ENCODE measurements at places on chromosomes 13 and 19.

DNA sequence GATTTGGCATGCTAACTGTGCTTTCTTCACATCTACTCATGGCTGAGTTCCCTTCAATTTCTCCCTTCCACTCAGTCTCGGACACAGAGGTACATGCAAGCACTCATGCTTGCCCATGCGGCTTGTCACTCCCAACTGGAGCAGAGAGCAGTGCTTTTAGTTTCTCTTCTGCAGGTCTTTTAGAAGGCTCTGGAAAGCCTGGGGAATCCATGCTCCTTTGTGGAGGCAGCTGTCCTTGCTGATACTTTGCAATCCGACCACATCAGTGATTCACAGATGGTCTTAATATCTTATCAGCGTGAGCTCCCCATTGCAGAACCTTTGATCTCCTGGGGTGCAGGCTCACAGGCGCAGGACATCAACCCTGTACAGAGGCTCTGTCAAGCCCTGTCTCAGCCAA is 203.9 kb downstream of the COL4A1 start:
- H3K27ac ChIP-seq, result no peak overlapping the region
- DNase-seq, result no peak
- H3K4me3 ChIP-seq, result no peak overlapping the region
- H3K36me3 ChIP-seq, result no peaks in the 10 kb centered on the region
- no peaks in the 10 kb centered on the region for H3K27me3 ChIP-seq

DNA sequence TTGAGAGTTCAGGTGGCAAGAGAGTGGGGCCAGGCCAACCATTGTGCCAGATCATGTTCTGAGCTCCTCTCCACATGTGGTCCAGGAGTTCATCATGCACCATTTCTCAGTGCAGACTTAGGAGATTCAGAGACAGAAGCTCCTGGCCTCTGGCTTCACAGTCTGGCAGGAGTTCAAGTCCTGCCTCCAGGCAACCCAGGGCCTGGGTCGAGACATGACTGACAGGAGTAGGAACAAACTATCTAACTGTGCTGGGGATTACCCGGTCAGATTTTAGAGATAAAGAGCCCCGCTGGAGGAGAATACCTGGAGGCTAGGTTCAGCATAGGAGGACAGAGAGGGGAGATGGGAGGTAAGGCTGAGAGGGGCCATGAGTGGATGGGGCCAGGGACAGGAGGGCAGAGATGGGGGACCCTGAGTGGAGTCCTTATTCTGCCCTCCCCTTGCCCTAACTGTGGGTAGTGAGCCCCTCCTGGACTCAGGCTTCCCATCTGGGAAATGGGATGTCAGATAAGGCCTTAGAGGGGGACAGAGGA is 906 bp upstream of the CYP4F11 start:
- peaks cover 16% of the 10 kb centered on the region for H3K27me3 ChIP-seq
- H3K27ac ChIP-seq, result peak overlapping the region; percentile 38
- no peaks in the 10 kb centered on the region for H3K36me3 ChIP-seq
- no peak for DNase-seq

DNA sequence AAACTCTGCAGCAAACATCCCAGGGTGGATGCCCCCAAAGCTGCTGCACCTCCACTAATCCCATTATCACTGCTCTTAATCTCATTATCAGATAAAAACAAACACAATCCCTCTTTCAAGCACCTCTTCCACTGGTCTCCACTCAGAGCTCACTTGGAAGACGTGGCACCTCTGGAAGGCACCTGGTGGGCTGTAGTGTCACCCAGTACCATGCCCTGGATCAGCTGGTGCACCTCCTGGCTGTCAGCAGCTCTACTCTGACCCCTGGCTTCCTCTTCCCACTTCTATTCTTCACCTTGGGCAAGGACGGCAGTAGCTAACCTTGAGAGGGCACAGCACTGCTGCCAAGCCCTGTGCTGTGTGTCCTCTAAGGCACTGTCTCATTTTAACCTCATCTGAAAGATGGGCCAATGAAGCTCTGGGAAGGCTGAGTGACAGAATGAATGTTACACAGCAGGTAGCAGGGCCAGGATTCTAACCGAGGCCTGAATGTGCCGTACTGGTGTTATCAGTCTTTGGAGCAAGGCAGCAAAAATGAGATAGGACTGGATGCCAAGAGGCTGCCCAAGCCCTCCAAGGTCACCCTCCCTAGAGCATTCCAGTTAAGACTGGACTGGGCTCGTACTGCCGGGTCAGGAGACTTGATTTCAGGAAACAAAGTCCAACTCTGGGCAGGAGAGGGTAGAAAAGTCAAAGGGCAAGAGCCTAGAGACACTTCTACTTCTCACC is 7.4 kb downstream of the BRD4 start:
- peak overlapping the region; percentile 28 for H3K27ac ChIP-seq
- H3K36me3 ChIP-seq, result peaks cover 14% of the 10 kb centered on the region
- peak overlapping the region; percentile 36 for H3K4me3 ChIP-seq
- no peaks in the 10 kb centered on the region for H3K27me3 ChIP-seq

GRCh38 chr13:43785650-43786471 is 911 bp downstream of the ENOX1 start:
- no peaks in the 10 kb centered on the region for H3K27me3 ChIP-seq
- peaks cover 20% of the 10 kb centered on the region for H3K36me3 ChIP-seq
- peak overlapping the region; percentile 85 for H3K4me3 ChIP-seq
- peak overlapping the region; percentile 50 for H3K27ac ChIP-seq
- DNase-seq, result peak; percentile 76

GRCh38 chr13:77456271-77456670 is 79.2 kb upstream of the SCEL start:
- H3K4me1 ChIP-seq, result no peaks in the 10 kb centered on the region
- no peaks in the 10 kb centered on the region for H3K27me3 ChIP-seq
- H3K27ac ChIP-seq, result no peak overlapping the region
- DNase-seq, result no peak
- H3K36me3 ChIP-seq, result no peaks in the 10 kb centered on the region

DNA sequence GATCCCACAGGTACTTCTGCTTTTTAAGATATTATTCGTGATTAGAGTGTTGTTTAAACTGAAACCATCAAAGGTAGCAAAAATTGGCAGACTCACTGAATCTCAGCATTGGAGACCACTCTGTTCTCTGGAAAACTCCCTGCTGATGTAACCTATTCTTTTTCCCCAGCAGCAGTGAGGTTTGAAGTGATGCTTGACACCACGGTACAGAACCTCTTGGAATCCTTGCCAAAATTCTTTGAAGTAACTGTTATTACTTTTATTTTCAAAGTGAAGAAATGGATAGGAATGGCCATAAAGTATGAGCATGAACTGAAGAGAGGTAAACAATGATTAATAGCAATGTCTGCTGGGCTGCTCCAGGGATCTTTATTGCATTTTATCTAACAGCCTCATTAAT is 66.4 kb upstream of the KL start:
- no peak for DNase-seq
- H3K4me3 ChIP-seq, result no peak overlapping the region
- no peak overlapping the region for H3K27ac ChIP-seq
- H3K27me3 ChIP-seq, result peaks cover 54% of the 10 kb centered on the region
- H3K36me3 ChIP-seq, result no peaks in the 10 kb centered on the region
- H3K4me1 ChIP-seq, result no peaks in the 10 kb centered on the region

GRCh38 chr19:6728346-6728745 is 7.9 kb upstream of the C3 start:
- no peak for DNase-seq
- no peaks in the 10 kb centered on the region for H3K27me3 ChIP-seq
- no peak overlapping the region for H3K27ac ChIP-seq
- peaks cover 27% of the 10 kb centered on the region for H3K4me1 ChIP-seq

- no peaks in the 10 kb centered on the region for H3K27me3 ChIP-seq
- peaks cover 26% of the 10 kb centered on the region for H3K36me3 ChIP-seq
- peak; percentile 64 for DNase-seq
- H3K4me3 ChIP-seq, result peak overlapping the region; percentile 61
These were observed 1.4 kb downstream of the EVI5L start for GRCh38 chr19:7831452-7831851.

DNA sequence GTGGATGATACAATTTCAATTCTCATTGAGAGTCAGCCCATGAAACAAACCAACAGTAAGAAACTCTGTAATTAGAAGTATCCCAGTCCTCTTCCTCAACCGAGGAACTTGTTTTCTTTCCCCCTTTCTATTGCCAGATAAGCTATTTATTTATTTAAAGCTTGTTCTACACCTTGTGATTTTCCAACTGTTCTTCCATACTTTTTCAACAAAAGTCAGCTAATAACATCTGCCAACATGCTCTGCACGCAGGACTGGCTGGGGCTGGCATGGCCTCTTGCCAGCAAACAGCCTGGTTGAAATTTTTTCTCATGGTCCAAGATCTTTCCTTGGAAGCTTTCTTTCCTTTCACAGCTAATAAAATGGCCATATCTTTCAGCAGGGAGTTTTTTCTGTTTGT is 2.9 kb upstream of the IRS2 start:
- DNase-seq, result no peak
- H3K27ac ChIP-seq, result no peak overlapping the region
- no peaks in the 10 kb centered on the region for H3K27me3 ChIP-seq
- H3K4me3 ChIP-seq, result no peak overlapping the region
- no peaks in the 10 kb centered on the region for H3K4me1 ChIP-seq
- H3K36me3 ChIP-seq, result peaks cover 12% of the 10 kb centered on the region

- no peak overlapping the region for H3K4me3 ChIP-seq
- H3K4me1 ChIP-seq, result no peaks in the 10 kb centered on the region
- no peaks in the 10 kb centered on the region for H3K27me3 ChIP-seq
- DNase-seq, result no peak
- no peaks in the 10 kb centered on the region for H3K36me3 ChIP-seq
These were observed 86.1 kb downstream of the EDNRB start for GRCh38 chr13:77832339-77833100.

GRCh38 chr13:112956571-112957294 is 12.3 kb upstream of the MCF2L start:
- H3K27ac ChIP-seq, result no peak overlapping the region
- H3K4me3 ChIP-seq, result no peak overlapping the region
- H3K4me1 ChIP-seq, result no peaks in the 10 kb centered on the region
- peaks cover 3% of the 10 kb centered on the region for H3K36me3 ChIP-seq

- peak; percentile 88 for DNase-seq
- no peaks in the 10 kb centered on the region for H3K27me3 ChIP-seq
- H3K27ac ChIP-seq, result no peak overlapping the region
- H3K36me3 ChIP-seq, result peaks cover 4% of the 10 kb centered on the region
These were observed 6.5 kb upstream of the LIPE start for GRCh38 chr19:42433503-42434260.

- no peak overlapping the region for H3K4me3 ChIP-seq
- no peaks in the 10 kb centered on the region for H3K27me3 ChIP-seq
- DNase-seq, result no peak
- no peaks in the 10 kb centered on the region for H3K4me1 ChIP-seq
- H3K36me3 ChIP-seq, result no peaks in the 10 kb centered on the region
These were observed 15.0 kb upstream of the SLC35E1 start for GRCh38 chr19:16586991-16587832.

DNA sequence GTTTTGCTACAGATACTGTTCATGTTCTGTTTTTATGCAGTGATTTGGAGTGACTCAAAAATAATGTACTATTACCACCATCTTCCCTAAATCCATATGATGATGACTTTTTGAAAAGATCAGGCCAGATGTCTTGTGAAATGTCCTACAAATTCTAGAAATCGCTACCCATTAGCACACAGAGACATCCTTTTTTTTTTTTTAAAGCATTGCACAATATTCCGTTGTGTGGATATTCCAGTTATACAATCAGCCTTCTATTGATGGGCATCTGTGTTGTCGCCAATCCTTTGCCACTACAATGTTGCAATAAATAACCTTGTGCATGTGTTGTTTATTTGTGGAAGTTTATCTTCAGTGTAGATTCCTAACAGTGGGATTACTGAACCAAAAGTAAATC is 24.5 kb downstream of the ZDHHC20 start:
- H3K36me3 ChIP-seq, result peaks cover 4% of the 10 kb centered on the region
- H3K27me3 ChIP-seq, result no peaks in the 10 kb centered on the region
- no peak overlapping the region for H3K4me3 ChIP-seq
- no peak for DNase-seq
- no peak overlapping the region for H3K27ac ChIP-seq
- H3K4me1 ChIP-seq, result peaks cover 21% of the 10 kb centered on the region

DNA sequence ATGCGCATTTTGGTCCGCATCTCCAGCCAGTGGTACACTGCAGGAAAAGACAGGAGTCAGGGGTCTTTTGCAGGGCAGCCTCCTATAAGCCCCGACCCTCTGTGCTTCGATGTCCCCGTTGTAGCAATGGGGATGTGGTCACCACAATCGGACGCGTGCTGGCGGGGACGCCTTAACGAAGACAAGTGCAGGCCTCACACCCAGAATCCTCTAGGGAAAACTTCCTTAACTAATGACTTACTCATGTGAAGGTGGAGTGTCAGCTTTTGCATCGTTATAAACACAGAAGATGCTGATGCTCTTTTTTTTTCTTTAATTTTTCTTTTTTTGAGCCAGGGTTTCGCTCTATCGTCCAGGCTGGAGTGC is 22.1 kb downstream of the VASP start:
- peak overlapping the region; percentile 50 for H3K4me3 ChIP-seq
- H3K27me3 ChIP-seq, result no peaks in the 10 kb centered on the region
- peak overlapping the region; percentile 70 for H3K27ac ChIP-seq
- H3K36me3 ChIP-seq, result peaks cover 70% of the 10 kb centered on the region
- H3K4me1 ChIP-seq, result peaks cover 17% of the 10 kb centered on the region
- DNase-seq, result no peak

- DNase-seq, result no peak
- H3K27ac ChIP-seq, result no peak overlapping the region
- H3K4me3 ChIP-seq, result no peak overlapping the region
- no peaks in the 10 kb centered on the region for H3K36me3 ChIP-seq
- peaks cover 32% of the 10 kb centered on the region for H3K27me3 ChIP-seq
- no peaks in the 10 kb centered on the region for H3K4me1 ChIP-seq
These were observed 1.0 kb downstream of the GRIK5 start for GRCh38 chr19:42068756-42069571.

GRCh38 chr19:54389553-54389952 is 24.8 kb upstream of the LAIR1 start:
- peaks cover 49% of the 10 kb centered on the region for H3K27me3 ChIP-seq
- no peak overlapping the region for H3K27ac ChIP-seq
- H3K36me3 ChIP-seq, result no peaks in the 10 kb centered on the region
- H3K4me1 ChIP-seq, result peaks cover 15% of the 10 kb centered on the region

GRCh38 chr13:36493046-36493445 is 60.8 kb downstream of the CCNA1 start:
- H3K4me1 ChIP-seq, result no peaks in the 10 kb centered on the region
- no peak overlapping the region for H3K4me3 ChIP-seq
- H3K27me3 ChIP-seq, result no peaks in the 10 kb centered on the region

- H3K4me3 ChIP-seq, result no peak overlapping the region
- DNase-seq, result no peak
- no peaks in the 10 kb centered on the region for H3K36me3 ChIP-seq
- peak overlapping the region; percentile 33 for H3K27ac ChIP-seq
- H3K4me1 ChIP-seq, result peaks cover 10% of the 10 kb centered on the region
These were observed 407.2 kb downstream of the KCNRG start for GRCh38 chr13:50422181-50423148.

- H3K27me3 ChIP-seq, result no peaks in the 10 kb centered on the region
- DNase-seq, result no peak
- H3K36me3 ChIP-seq, result peaks cover 14% of the 10 kb centered on the region
These were observed 720 bp downstream of the FARP1 start for GRCh38 chr13:98143601-98144026.

GRCh38 chr13:77507931-77508776 is 27.4 kb upstream of the SCEL start:
- H3K27ac ChIP-seq, result peak overlapping the region; percentile 33
- peak; percentile 21 for DNase-seq
- H3K4me3 ChIP-seq, result peak overlapping the region; percentile 41
- no peaks in the 10 kb centered on the region for H3K4me1 ChIP-seq
- H3K27me3 ChIP-seq, result no peaks in the 10 kb centered on the region
